ENCODE measurements at places on chromosomes 5 and 9.
A peak's percentile ranks its signal among the peaks of the same experiment; 100 is the strongest.

GRCh38 chr5:169151051-169151805, 149.7 kb downstream of the SLIT3 start:
- DNase-seq: no peak

DNA sequence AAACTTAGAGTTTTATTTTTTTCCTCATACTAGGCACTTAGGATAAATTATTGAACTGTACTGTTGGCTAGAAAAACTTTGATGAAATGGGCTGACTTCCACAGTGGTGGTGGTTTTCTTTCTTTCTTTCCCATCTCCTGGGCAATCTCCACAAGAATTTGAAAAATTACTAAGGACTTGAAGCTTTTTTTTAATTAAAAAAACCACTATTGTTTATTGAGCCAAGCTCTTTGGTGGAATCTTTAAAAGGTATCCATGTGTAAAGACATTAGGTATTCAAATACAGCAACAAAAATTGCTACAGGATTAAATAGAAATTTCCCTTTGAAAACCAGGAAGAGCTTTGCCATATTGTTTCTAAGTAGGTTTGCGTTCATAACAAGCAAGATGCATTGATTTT, 14.1 kb downstream of the MARCHF6 start:
- DNase-seq: no peak

DNA sequence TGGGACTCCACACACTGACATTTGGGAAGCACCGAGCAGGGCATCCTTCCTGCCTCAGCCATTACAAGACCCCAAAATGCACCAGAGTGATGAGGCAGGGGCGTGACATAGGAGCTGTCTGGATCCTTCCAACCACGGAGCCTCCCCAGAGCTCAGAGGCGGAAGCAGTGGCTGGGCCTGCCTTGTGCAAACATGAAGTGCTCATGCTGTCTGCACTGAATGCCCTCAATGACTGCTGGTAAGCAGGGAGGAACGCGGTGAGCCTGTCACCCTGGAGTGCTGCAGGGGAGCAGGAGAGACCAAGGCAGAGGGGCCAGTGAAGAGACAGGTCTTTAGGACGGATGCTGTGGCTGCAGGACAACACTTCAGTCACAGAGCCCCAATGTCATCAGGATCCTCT, 60.2 kb upstream of the HRH2 start:
- no peak for DNase-seq

DNA sequence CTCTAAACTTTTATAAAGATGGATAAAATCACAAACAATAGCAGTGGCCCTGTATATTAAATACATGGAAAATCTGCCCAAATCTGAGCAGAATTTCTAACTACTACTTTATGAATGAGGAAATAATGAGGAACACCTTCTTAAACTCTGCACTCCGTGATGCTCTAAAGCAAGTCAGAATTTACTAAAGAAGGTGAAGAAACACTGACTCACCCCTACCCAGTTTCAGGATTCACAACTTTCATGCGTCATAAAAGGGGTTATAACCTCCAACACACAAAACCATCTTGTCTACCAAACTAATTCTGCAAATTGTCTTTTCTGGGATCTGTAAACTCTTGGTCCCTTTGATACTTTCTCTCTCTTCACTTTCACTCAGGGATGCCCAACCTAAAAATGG, 561.1 kb upstream of the ACO1 start:
- DNase-seq: no peak

DNA sequence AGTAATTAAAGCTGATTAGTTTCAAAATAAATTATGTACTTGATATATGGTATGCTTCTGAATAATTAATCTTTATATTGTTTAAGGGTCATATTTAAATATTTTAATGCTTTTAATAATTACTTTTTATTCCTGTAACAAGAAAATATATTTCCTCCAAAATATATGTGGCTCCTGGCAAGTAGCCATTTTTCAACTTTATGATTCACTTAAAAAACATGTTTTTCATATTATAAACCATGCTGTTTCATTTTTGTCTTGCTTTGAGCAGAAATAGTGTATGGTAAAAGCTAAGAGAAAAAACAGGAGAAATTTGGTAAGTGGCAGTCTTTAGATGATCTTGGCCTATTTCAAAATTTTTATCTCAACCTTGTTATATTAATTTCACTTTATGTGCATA, 14.6 kb downstream of the SPATA9 start:
- no peak for DNase-seq

DNA sequence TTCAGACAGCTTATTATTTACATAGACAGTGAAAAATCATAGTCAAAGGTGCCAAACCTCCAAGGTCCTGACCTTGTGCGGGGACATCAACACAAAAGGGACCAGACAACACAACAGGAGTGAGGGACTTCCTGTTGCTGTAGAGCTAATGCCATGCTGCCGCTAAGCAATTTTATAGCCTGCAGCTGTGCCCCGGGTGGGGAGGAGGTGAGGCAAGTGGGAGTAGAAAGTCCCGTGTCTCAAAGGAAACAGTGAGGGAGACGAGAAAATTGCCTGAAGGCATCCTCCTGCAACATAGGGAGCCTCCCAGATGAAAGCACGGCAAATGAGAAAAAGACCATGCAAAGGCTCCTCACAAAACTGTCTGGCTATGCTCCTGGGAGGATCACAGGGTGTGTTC, 58.8 kb downstream of the CAAP1 start:
- DNase-seq: no peak

DNA sequence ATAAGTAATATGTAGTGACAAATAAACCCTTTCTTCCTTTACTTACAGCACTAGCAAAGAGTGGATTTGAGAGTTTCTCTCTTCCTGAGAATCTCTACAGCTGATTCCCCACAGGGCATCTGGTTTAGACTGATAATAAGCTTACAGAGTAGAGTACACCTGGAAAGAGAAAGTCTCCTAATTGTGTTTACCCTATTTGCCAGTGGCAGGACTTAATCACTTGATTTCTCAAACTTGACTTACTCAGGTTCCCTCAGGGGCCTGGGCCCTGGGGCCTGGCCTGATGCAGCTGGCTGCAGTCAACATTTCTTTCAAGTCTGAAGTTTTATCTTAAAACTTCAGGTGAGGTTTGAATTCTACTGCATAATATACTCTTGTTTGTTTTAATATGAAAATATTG, 38.0 kb upstream of the UBTD2 start:
- no peak for DNase-seq

DNA sequence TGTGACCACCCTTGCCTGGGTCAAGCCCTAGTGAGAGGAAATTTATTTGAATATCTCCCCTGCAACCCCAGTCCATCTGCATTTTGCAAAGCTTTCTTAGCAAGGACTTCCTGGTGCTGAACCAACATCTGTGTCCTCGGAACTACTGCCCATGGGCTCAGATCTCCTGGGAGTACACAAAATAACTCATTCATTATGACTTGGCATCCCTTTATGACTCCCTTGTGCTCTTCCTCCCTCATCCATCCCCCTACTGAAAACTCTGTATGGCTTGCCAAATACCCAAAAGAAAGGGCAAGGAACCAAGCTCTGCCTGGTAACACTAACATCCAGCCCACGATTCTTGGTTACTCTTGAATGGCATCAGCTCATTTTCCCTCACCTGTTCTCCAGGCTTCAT, 368.5 kb downstream of the NTRK2 start:
- DNase-seq: no peak

GRCh38 chr9:121709798-121710197, 58.4 kb downstream of the DAB2IP start:
- no peak for DNase-seq

DNA sequence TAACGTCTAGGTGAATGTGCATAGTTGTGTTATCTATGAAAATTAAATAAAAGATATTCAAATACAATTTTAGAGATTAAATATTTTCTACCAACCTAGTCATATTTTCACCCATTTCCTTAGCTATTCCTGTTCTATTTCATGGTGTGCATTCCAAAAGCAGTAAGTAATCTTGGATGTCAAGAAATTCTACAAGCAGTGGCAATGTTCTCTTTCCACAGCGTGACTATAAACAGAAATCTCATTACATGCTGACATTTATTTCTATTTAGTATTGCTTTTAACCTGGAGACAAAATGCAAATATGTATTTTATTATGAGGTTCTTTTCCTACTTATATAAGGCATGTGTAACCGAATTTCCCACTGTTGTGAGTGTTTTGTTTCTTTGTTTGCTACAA, 510.0 kb downstream of the ACTL7B start:
- DNase-seq: no peak

- DNase-seq: no peak
Measured at GRCh38 chr5:3310541-3311261, 284.9 kb upstream of the IRX1 start.

DNA sequence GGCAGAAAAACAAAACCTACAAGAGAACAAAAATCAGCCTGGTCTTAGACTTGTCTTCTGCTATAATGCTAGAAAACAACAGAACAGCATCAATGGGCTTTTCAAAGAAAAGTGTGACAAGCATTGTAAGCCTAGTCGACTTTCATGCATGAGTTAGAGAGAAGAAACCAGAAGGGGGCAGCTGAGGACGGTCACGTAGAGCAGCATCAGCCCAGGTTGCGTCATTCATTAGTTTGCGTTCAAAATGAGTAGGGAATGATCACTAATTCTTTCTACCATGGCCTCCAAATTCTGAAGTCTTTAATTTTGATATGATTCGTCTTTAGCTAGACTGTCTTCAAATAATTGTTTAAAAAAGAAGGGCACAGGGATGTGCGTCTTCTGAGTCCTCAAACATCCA, 4.7 kb upstream of the ISCA1 start:
- DNase-seq: no peak

- no peak for DNase-seq
Measured at GRCh38 chr5:177472460-177473442, 683 bp downstream of the DBN1 start.

GRCh38 chr5:43616535-43616934, 13.6 kb downstream of the NNT start:
- DNase-seq: no peak

- DNase-seq: no peak
Measured at GRCh38 chr9:80507611-80508010, 935.8 kb downstream of the TLE4 start.

DNA sequence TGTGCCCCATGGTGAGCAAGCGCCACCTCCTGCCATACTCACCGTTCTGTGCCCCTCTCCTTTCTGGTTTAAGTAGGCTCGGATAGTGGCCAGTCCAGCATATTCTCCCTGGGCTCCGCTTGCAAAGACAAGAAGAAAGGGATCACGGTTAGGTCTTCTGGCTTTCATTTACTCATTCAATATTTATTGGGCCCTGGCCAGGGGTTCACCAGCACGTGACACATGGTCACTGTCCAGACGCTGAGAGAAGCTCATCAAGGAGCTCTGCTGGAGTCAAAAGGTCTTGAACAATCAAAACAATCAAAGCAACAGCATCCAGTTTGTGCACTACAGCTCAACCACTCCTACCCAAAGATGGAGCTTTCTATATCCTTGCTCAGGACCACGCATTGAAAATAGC, 80.2 kb downstream of the GLDC start:
- DNase-seq: no peak

DNA sequence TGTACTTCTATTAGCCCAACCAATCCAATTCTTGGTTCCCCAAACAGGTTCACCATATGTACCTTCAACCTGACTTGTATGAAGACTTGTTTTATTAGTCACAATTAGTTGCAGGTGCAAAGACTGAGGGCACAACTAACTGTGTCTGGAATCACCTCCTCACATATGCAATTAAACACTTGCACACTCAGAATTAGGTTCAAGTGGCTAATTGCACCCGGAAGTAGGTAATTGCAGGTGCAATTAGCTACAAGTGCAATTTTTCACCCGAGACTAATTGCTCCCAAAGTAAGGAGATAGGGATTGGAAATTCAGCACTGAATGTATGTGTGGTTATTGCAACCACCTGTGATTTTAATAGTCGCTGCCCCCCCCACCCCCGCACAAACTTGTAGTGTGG, 338.9 kb downstream of the ZSWIM6 start:
- no peak for DNase-seq

- no peak for DNase-seq
Measured at GRCh38 chr5:159581502-159582249, 251.4 kb upstream of the IL12B start.

DNA sequence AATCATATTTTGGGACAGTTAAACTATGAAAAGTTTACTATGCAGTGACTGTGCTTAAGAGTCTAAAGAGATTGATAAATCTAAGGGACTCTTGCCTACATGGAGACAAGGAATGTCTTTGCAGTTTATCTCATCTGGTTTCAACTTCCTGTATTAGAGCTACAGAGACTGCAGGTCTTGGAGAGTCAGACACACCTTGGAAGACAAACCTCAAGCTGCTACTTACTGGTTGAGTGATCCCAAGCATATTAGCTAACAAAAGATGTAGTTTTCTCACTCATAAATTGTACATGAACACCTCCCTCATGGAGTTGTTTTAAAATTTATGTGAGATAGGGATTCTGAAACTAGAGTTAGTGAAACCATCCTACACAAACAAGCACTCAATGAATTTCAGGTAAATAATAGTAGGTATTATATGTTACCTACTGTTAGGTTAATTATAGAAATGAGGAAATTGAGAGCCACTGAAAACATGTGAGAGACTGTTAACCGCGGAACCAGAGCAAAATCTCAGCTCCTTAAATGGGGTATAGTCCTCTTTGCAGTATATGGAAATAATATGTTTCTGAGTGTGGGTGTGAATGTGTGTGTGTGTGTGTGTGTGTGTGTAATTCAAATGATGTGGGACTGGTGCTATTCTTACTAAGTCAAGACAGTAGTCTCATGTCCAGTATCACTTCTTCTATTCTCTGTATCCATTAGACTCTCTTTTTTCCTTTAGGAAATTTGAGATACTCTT, 752.1 kb downstream of the DTWD2 start:
- no peak for DNase-seq

- DNase-seq: no peak
Measured at GRCh38 chr5:56496581-56497063, 263.5 kb upstream of the ANKRD55 start.

DNA sequence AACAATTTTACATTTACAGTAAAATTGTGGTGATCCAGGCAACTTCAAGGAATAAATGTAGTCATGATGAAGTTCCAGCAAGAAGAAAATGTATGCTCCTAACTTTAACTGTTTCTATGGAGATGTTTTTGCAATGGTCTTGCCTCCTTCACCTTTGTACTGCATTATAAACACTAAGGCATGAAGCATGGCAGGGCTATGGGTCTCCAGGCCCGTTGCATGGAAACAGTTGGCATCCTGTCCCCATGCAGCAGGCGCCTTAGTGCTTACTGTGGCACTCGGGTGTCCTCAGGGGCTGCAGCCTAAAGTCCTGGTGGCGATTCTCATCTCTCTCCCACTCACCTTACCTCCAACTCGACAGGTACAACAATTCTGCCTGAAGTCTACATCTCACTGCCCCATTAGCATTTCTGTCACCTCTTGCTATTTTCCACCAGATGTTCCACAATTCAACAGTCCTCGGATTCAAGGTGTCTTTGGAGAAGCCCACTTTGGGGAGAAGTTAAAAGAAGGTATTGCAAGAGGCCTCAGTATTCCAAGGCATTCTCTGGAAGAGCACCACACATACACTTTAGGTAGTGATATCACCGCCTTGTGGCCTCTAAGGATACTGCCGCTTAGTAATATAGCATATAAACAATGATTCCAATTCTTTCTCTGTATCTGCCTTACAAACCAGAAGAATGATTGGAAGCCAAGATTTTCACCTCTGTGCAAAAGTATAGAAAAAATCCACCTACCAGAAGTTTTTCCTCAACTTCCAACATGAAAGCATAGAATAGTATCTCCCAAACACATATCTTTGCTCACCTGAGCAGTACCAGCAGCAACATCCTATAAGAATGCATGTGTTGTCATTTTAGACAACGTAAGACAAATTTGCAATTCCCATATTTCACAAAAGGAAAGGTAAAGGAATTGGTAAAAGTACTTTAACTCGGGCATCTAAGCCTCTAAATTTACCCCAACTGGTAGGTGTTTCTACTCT, 5.1 kb downstream of the LIFR start:
- peak; percentile 27 for DNase-seq

- DNase-seq: no peak
Measured at GRCh38 chr5:154351566-154351965, 94.2 kb upstream of the SAP30L start.

Data from NCI-H510A (cell line).